D341Med (cell line): ENCODE measurements at places on chromosomes 6 and 20.
A peak's percentile ranks its signal among the peaks of the same experiment; 100 is the strongest.

GRCh38 chr6:110319843-110320242, 38.3 kb downstream of the METTL24 start:
- DNase-seq: no peak

DNA sequence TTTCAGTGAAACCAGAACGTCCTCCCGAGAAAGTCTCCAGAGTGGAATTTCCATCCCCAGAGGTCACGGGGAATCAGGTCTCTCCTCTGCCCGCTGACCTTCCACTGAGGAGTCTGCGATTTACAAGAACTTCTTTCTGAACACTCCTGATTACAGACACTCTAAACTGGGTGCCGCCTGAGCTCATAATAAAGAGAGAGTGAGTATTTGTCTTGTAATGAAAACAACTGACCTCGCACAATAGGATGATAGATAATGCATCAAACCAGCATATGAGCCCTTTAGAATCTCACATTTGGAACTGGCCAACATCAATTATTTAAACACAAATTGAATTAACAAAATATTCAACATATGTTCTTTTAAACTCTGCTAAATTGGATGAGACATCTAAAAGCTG, 47.5 kb downstream of the DLL1 start:
- DNase-seq: no peak

DNA sequence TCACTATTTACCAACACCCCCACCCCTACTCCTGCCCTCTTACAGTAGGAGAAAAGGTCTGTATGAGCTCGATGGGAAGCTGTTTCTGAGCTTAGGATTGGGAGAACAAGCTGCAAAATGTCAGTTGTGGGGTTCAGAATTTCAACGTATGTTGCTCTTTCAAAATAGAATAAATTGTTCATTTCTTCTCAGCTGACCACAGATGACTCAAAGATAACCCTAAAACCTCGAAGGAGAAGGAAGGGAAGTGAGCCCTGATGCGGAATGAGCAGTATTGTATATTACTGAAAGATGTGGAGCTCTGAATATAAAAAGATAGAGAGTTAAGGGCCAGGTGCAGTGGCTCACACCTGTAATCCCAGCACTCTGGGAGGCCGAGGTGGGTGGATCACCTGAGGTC, 35.9 kb upstream of the MYLIP start:
- no peak for DNase-seq

GRCh38 chr20:57708694-57709673, 831 bp downstream of the PMEPA1 start:
- DNase-seq: peak; percentile 77

- DNase-seq: no peak
Measured at GRCh38 chr6:38697846-38698245, 5.1 kb downstream of the GLO1 start.

GRCh38 chr6:69915346-69915745, 49.0 kb downstream of the COL19A1 start:
- no peak for DNase-seq

- DNase-seq: no peak
Measured at GRCh38 chr6:115898246-115898645, 162.4 kb downstream of the FRK start.

DNA sequence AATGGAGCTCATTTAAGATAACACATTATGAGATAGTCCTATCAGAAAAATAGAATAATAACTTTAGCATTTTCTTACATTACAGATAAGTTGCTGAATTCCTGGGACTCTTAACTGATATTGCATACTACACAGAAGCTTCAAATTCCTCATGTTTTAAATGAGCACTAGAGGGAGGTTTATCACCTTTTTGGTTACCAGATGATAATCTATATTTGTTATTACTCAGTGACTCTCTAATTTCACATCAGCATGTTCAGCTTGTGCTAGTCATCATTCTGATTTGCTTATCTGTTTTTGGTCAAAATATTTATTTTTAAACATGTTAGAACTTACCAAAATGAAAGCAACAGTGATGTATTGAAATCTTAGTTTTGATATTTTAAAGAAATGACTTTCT, 20.5 kb upstream of the GJA10 start:
- DNase-seq: no peak

GRCh38 chr6:105300090-105300489, 102.8 kb downstream of the PREP start:
- DNase-seq: no peak

- DNase-seq: no peak
Measured at GRCh38 chr6:123636282-123636681, 468 bp downstream of the TRDN start.

GRCh38 chr6:108380876-108381275, 86.0 kb downstream of the AFG1L start:
- peak; percentile 30 for DNase-seq

DNA sequence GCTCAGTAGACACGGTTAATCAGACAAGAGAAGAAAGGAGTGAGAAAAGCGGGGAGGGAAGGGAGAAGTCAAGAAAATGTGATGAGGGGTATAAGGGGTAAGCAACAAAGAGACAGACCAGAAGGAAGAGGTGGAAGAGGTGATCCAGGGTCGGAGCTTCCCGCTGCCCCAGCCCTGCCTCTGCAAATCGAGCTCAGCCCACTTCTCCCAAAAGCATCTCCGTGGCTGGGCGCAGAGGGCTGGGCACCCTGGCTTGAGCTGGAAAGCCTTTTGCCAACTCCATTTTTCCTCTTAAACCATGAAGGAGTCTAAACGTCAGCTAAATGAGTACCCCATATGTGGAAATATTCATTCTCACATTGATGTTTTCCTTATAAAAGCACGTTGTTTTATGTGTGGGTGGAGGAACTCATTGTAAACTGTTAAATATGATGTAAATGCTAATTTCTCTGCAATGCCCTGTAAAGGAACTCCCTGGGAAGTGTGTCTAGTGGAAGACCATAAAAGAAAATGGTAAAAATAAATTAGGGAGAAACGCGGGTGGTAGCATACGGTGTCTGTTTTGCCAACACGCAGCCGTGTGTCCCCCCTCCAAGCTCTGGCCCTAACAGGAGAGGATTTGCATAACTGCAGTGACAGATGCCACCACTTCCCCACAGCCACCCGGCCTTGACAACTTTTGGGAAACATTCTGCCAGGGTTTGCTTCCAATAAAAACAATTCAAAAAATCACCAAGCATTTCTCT, 55.2 kb upstream of the MAFB start:
- no peak for DNase-seq

DNA sequence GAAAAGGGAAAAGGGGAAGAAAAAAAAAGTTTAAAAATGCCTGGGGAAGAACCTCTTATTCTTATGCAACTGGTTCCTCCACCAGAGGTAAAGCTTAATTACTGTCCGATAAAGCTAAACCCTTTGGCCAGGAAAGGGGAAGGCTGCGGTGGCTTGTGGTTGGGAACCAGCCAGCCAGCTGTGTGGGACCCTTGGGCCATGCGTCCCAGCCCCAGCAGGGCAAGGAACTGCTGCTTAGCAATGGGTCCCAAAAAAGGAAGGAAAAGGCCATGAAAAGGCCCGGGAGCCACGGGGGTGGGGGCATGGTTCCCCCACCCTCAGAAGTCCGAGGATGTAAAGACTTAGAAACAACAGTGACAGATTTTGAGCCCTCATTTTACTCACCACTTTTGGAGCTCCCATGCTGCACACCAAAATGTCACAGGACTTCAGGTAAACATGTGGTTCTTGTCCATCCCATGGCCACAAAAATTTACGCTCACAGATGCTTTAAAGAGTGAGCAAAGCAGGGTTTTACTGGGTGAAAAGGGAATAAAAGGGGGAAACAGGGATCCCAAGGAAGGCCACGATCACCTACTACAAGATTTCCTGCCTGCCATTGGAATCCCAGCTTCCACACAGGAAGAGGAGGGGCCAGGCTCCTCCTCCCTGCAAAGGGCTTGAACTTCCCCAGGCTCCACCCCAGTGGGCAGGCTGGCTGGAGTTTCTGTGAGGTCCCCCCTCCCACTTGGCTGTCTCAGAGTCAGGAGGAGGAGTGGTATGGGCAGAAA, 1234.7 kb upstream of the GJE1 start:
- no peak for DNase-seq

GRCh38 chr6:110951008-110951407, 7.5 kb upstream of the GTF3C6 start:
- DNase-seq: no peak

- DNase-seq: no peak
Measured at GRCh38 chr6:47741807-47742206, 40.0 kb upstream of the OPN5 start.

- peak; percentile 5 for DNase-seq
Measured at GRCh38 chr20:57660181-57660921, 40.1 kb upstream of the ZBP1 start.

DNA sequence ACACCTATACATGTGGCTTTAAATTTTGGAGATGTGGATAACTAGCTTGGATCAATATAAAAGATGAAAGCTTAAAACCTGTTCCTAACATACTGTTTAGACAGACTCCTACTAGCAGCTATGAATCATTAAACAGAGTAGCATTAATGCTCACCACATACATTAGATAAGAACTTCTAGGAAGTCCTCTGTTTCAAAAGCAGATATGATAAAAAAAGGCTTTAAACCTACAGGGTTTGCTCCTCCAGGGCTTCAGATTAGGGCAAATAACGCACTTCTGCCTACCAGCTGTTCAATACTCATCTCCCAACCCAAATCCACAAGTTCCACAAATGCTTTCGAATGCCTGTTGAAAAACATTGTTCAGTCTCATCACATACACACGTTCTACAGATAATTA, 1.5 kb downstream of the REPS1 start:
- no peak for DNase-seq

GRCh38 chr6:26550250-26550993, 12.3 kb downstream of the HMGN4 start:
- peak; percentile 85 for DNase-seq

- DNase-seq: no peak
Measured at GRCh38 chr6:38996676-38997075, 51.9 kb upstream of the GLP1R start.

GRCh38 chr6:80276861-80277260, 170.4 kb downstream of the BCKDHB start:
- no peak for DNase-seq

DNA sequence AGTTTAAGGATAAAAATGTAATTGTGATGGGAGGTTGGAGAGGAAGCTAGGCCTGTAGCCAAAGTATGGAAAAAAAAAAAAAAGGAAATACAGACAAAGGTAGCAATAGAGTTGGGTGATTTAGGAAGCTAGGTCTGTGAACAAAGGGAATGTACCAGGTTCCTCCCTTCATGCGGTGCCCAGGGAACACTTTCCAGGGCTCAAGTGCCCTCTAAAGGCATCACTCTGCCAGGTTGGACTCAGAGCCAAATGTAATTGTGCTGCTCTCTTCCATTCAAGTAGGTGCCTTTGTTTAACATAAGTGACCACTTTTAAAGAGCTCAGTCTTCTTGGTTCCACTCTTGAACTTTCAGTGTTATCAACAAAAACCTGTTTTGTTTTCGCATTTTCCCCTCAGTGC, 159.7 kb upstream of the AHI1 start:
- DNase-seq: no peak

- DNase-seq: no peak
Measured at GRCh38 chr20:23475395-23475794, 15.5 kb upstream of the CST8 start.

DNA sequence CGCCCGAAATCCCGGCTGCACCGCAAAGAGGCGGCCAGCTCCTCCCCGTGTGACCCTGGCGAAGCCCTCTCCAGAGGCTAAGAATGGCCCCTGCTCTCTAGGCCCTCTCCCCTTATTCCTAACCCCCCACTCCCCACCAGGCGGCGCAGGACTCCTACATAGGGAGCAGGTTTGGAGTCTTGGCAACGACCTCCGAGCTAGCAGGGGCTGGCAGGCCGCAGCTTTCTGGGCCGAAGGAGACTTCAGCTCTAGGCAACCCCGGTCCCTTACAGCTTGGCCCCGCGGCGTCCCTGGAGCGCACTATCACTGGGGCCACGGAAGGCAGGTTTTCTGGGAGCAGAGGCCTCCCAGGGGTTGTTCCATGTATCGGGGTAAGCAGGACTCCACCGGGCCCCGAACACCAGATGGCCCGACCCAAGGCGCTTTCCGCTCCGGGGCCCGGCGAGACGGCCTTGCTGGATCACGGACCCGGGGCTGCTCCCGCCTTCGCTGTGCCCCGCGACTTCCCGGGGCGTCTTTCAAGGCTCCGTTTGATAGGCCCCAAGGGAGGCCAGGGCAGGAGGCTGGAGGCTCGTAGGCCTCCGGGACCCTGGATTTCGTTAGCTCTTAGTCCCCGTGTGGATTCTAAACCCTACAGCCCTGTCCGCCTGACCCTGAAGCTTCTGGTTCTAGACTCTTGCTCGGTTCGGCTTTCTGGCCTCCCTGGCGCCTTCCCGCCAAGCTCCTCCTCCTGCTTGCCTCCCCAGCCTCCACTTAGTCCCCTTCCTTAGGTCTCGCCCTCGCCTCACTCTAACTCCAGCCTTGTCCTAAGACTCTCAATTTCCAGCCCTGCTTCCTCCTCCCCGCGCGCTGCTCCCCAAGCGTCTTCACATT, 1.9 kb downstream of the SLC32A1 start:
- DNase-seq: peak; percentile 81

DNA sequence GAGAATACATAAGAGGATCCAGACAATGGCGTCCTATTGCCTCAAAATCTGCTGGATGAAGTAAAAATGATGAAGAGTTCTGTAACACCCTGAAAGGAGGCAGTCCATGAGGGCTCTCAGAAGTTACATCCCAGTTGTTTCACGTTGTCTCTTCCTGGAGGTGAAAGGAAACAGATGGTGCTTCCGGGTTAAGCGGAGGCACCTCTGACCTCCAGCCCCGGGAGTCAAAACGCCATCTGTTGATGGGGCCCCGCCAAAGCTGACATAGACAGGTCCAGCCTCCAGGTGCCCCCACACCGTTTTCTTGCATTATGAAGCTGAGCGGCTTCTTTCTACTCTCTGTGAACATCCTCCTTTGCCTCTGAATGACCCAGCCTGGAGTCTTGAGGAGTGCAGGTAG, 9.5 kb downstream of the SEMG2 start:
- no peak for DNase-seq

DNA sequence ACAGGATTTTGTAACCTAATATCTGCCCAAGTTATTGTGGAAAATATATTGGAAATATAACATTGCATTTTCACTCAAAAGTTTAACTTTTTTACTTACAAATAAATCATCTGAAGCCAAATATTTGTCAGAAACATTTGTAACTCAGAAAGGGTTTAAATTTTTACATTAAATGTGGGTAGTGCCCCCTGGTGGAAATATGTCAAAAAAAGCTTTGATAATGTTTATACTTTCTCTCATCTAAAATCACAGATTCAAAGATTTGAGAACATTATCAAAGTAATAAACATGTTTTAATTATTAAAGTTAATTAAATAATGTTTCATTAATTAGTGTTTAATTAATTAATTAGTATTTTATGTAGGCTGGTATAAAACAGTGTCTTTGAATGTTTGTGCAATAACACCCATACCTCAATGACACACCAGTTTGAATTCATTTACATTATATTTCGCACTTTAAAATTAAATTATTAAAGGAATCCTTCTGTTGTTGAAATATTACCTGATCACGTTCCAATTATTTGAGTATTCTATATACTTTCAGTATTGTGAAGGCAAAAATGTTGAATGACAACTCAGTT, 320.1 kb upstream of the FKBP1C start:
- no peak for DNase-seq

DNA sequence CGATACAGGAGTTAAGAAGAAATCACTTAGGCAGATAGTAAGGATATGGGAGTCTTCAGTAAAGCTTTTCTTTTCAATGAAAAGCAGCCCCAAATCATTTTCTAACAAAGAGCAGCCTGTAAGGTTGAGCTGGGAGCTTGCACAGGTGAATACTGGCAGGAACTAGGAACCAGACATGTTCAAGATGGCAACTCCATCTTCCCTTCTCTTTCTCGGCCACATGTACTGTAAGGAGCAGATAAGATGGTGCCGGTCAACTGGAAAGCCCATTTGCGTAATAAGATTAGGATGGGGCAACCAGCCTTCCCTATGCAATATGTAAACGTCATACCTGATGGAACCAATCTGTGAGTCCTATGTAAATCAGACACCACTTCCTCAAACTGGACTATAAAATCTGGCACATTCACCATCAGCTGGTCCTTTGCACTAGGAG, 46.2 kb upstream of the RNGTT start:
- no peak for DNase-seq
